ENCODE measurements at places on chromosomes 4 and X. TPM values are rescaled to one million over a fixed set of nuclear protein-coding genes. Genes with fewer than 3 reads are reported as not detected.
A peak's percentile ranks its signal among the peaks of the same experiment; 100 is the strongest.

DNA sequence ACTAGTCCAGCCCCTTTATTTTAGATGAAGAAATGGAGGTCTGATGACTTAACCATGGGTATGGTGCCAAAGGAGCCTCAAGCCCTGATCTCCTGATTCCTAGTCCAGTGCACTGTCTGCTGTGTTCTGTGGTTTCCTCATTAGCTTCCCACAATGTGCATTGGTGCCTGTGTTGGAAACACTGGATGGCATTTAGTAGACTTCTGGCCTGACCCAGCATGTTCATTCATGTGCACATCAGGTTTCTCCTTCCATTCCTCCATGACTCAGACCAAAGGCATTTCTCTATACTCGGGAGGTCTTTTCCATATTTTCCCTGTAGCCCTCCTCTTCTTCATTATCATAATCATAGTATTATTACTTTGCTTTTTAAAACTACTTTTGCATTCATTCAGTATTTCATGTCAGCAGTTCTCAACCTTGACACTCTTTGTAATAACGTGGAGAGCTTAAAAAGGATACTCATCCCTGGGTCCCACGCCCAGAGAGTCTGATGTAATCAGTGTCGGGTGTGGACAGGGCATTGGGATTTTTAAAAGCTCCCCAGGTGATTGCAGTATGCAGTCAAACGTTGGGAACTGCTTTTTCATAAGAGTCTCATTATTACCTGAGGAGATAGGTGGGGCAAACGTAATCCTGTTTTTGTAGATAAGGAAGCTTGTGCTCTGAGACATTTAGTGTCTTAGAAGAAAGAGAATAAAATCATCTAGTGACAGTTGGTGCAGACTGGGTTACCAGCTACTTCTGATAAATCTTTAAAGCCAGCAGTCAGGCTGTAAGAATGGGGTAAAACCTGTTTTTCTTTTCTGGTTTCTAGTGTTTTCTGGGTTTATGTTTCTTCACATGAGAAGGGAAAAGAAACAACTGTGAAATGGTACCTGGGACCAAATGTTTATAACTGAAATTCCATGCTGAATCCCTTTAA lies 40.9 kb upstream of the XK start:
- H3K27me3 ChIP-seq = no peaks in the 10 kb centered on the region
- no peak for DNase-seq
- no peak overlapping the region for H3K4me3 ChIP-seq
- H3K27ac ChIP-seq = no peak overlapping the region
- H3K36me3 ChIP-seq = no peaks in the 10 kb centered on the region

DNA sequence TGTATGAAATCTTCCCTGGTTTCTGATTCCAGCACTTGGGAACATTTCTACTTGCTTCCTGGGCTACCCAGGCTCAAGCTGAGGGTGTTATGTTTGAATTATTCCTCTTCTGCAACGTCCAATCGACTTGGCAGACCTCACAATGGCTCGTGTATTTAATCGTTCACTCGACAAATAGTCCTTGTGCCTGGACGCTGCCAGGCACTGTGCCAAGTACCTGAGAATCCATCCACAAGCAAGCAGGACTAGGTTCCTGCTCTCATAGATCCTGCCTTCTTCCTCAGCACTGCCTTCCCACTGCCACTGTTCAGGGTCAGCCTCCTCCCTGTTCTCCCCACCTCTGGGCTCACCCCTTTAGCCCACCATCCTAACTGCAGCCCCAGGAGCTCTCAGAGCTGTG lies 113.3 kb downstream of the EFNB1 start:
- DNase-seq = peak; percentile 50
- no peaks in the 10 kb centered on the region for H3K27me3 ChIP-seq
- H3K4me3 ChIP-seq = no peak overlapping the region
- peaks cover 9% of the 10 kb centered on the region for H3K4me1 ChIP-seq
- H3K36me3 ChIP-seq = no peaks in the 10 kb centered on the region

- no peak for DNase-seq
- H3K4me3 ChIP-seq = no peak overlapping the region
- no peaks in the 10 kb centered on the region for H3K4me1 ChIP-seq
Measured at GRCh38 chr4:119124352-119124751, 11.3 kb upstream of the MYOZ2 start.

DNA sequence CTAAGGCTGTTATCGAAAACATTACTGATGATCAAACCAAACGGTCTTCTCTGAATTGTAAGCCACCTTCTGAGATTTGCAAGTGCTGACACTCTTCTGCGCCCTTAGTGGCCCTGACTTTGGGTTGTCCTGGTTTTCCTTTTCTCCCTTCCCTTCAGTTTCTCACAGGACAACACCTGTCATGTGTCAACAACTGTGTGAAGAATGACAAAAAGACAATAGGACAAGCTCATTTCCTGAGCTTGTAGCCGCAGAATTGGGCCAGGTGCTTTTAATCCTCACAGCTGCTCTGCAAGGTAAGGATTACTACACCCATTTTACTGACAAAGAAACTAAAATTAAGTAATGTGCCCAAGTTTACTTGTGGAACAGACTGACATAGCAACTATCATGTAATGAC lies 44.9 kb upstream of the TXK start:
- H3K27ac ChIP-seq = no peak overlapping the region
- H3K4me1 ChIP-seq = no peaks in the 10 kb centered on the region
- H3K4me3 ChIP-seq = no peak overlapping the region
- no peaks in the 10 kb centered on the region for H3K36me3 ChIP-seq

DNA sequence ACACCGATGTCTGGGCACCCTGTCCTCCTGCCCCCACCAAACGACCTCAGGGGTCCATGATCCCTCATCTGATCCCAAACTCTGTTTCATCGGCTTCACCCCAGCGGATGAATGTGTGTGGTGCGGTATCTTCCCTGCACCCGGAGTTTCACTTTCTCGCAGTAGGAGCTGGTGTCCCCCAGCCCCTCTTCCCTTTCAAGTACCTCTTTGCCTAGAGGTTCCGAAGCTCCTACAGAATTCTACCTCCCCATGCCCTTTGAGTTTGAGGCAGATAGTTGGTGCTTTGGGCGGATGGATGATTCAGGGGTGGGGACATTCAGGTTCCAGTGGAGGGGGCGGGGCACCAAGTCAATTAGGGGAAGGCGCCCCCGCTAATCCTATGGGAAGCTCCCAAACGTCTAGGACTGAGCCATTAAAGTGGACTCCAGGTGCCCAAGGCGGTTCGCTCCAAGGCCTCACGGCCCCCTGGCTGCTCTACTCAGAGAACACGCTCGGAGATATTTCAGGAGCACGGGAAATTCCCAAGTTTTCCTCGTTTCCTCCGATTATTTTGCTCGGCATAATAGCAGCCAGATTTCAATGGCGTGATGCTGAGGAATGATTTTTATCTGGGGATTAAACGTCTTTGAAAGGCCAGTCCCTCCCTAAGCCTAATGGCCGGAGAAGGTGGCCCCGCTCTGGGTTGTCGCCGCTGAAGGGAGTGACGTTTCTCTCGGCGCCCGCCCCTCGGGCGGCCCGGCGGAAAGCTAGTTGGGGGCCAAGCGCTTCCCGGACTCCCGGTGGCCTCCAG lies 1.3 kb downstream of the MSX1 start:
- peaks cover 79% of the 10 kb centered on the region for H3K27me3 ChIP-seq
- H3K27ac ChIP-seq = no peak overlapping the region
- DNase-seq = no peak
- no peaks in the 10 kb centered on the region for H3K36me3 ChIP-seq
- peaks cover 55% of the 10 kb centered on the region for H3K4me1 ChIP-seq

- peak overlapping the region; percentile 72 for H3K27ac ChIP-seq
- H3K36me3 ChIP-seq = no peaks in the 10 kb centered on the region
- no peak overlapping the region for H3K4me3 ChIP-seq
- no peaks in the 10 kb centered on the region for H3K27me3 ChIP-seq
Measured at GRCh38 chr4:74692972-74693371, 101.4 kb downstream of the BTC start.

GRCh38 chr4:172601195-172601594 lies 567.4 kb upstream of the GALNT7 start:
- H3K27me3 ChIP-seq = no peaks in the 10 kb centered on the region
- no peaks in the 10 kb centered on the region for H3K36me3 ChIP-seq
- no peak for DNase-seq
- no peak overlapping the region for H3K4me3 ChIP-seq

DNA sequence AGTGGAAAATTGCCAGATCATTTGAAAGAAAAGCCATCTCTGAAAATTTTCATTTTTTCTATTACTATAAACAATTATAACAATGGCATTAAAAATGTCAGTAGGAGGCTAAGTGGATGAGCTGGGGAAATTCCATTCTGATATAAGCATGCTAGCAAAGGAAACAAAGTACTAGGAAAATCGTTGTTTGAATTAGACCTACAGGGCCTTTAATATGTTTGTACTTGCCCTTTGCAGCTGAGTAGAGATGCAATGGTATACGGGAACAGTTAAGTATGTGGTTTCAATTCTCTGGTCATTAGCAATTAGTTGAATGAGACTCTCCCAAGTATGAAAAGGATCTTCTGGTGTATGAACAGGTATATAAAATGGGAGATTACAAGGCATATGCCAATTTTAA lies 452.2 kb downstream of the PCDH11X start:
- H3K36me3 ChIP-seq = no peaks in the 10 kb centered on the region
- no peak overlapping the region for H3K4me3 ChIP-seq
- no peaks in the 10 kb centered on the region for H3K27me3 ChIP-seq
- H3K27ac ChIP-seq = no peak overlapping the region
- DNase-seq = no peak

The SNCA gene
- 27.0 TPM for total RNA-seq

The GAGE12J gene
- not detected for total RNA-seq
